H1 (cell line): ENCODE measurements at places on chromosomes 6 and 20.
A peak's percentile ranks its signal among the peaks of the same experiment; 100 is the strongest.

DNA sequence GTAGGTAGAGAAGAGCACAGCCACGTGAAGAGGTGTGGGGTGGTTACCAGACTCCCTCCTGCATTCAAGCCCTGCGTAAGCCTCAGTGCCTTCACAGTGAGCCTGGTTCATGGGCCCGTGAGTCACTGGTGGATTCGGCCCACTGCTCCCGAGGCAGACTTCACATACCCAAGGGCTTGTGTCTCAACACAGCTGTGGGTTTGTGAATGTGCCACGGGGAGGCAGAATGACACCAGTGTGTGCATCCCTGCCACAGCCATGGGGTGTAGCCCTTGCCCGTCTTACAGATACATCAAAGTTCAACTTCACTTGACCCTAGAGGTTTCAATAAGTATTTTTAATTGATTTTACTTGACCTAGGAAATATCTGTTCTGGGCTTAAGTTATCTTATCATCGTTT, 108.5 kb downstream of the MAP3K4 start:
- no peak for DNase-seq

GRCh38 chr6:157024745-157025144, 247.6 kb downstream of the ARID1B start:
- no peak for DNase-seq

DNA sequence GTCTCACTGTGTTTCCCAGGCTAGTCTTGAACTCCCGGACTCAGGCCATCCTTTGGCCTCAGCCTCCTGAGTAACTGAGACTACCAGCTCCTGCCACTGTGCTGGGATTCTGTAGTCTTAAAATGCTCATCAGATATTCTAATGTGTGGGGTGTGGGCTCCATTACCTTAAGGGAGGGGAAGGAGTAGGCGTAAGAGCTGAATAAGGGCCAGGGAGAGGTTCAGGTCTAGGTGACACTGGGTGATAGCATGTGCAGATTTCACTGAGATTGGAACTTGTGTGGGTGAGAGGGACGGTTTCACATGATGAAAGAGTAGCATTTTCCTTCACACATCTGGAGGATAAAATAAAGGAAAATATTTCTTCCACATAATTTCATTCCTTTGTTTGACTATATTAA, 8.5 kb downstream of the AKAP12 start:
- DNase-seq, result no peak

DNA sequence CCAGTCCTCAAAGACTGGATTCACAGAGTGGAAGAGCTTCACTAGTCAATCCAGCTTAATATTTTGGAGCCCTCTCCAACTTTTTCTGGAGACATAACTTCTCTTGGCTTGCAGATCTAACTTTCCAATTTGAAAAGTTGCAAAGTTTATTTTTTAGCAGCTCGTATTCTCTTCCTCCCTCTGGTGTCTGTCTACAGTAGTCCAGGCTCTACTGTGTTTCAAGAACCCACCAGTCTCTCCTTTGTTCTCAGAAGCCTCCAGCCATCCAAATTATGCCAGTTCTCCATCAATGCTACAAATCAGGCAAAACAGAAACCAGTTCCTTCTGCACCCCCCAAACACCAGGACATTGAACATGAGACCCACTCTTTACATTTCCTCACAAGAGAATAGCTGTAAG, 376.1 kb upstream of the OPRM1 start:
- no peak for DNase-seq

GRCh38 chr6:30511169-30511546, 21.8 kb downstream of the HLA-E start:
- no peak for DNase-seq

DNA sequence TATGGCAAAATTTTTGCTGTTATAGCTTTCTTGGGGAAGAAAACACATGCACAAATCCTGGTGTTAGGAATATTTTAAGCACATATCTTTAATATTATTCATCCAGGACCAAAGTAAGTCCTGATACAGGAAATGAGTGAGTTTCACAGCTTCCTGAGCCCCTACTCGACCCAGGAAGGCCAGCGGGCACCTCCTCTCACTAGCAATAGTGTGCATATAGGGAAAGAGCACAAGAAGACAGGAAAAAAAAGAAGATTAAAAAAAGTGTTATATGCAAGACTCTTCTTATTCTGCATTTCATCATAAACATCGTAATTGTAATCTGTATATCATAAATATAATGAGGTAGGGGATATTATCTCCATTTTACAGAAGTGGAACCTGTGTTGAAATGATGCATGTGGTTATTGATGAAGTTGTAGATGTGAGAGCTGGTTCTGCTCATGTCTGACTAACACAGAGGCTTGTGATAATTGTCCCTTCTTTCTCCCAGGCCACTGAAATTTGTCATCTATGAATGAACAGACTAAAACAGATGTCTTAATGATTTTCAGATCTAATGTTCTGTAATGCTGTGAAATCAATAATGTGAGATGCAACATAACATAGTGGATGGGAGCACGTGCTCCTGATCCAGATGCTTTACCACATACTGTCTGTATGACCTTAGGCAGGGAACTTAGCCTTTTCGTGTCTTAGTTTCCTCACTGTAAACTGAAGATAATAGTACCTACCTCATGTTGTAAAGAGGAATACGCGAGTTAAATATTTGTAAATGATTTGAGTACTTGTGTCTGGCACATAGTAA, 101.2 kb downstream of the MYO6 start:
- DNase-seq, result no peak

DNA sequence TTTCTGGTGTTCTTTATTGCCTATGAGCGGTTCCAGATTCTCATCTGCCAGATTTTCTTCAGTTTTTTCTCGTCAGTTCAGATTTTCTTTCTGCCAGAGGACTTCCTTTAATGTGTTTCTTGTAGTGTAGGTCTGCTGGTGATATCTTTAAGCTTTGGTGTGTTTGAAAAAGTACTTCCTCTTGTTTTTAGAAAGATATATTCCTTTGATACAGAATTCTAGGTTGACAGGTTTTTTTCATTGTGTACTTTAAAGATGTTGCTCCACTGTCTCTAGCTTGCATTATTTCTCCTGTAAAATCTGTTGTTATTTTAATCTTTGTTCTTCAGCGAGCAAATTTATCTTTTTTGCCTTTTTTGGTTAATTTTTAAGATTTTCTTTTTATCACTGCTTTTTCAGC, 36.9 kb downstream of the ASXL1 start:
- DNase-seq, result no peak

- DNase-seq, result no peak
Measured at GRCh38 chr6:90087106-90087833, 193.0 kb downstream of the GJA10 start.

DNA sequence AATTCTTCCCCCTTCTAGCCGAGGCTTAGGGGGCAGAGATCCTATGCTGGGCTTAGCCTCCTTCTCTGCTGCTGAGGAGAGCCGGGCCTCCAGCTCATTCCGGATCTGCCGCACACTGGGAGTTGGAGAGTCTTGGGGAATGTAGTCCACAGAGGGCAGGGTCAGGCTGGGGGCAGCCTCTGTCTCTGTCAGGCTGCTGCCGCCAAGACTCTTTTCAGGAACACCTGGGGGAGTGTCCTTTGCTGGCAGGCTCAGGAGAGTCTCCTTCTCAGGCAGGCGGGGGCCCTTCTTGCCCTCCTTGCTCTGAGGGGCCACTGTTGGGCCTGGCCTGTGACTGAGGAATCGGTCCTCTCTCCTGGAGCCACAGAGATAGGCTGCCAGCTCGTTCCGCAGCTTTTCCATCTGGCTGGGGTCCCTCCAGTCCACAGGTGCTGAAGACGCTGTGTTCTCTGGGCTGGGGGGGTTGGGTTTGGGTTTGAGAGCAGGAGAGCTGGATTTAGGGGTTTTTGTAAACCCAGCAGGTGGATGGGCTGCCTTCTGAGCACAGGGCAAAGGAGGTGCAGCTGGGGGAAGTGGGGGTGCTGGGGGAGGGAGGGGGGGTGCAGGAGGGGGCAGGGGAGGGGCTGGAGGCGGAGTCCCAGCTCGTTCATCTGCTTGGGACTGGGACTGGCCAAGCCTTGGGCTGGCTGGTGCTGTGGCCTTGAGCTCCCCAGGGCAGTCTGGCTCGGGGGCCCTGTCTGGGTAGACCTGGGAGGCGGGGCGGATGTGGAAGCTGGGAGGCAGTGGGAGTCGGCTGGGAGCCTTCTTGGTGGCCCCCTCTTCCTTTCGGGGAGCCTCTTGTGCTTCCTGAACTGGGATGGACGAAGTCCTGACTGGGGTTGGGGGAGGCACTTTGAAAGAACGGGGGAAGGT, 36.1 kb downstream of the C6orf132 start:
- no peak for DNase-seq

DNA sequence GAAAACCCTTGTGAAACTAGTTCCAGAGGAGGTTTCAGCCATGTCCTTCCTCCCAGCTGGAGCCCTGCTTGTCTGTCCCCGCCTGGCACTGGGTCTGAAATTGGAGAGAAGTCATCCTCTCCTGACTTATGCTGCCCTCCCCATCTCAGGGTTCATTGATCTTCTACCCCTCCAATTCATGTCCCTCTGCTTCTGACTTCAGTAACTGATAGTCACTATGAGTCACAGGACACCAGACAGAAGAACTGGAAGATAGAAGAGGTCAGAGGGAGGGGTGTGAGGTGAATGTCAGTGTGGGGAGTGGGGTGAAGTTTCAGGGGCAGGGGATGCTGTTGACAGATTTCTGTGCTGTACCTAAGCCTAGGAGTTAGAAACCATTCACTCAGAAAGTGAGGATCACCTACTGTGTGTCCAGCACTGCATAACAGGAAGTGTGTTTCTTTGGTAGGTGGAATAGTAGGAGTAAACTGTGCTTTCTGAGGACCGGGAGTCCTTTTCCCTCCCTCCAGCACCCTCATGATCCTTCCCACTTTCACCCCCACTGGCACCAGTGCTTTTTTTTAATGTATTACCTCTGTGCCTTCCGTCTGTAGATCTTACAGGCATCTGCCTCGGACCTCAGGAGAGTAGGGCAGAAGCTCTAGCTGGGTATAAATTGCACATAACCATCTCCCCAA, 627 bp upstream of the RPP21 start:
- no peak for DNase-seq

DNA sequence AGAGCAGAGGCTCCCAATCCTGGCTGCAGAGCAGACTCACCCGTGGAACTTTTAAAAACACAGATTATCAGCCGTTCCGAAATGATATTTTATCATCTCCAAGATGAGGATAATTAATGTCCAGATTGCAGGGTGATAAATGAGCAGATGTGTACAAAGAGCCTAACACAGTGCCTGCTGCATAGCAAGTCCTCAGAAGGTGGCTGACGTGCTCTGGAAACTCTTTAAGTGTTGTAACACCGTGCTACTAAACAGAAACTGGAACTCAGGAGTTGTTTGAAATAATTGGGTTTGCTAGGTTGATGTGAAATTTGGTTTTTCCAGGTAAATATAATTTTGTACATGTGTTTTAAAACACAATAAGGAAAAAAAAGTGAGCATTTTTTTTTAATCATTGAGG, 118.0 kb downstream of the ARMC2 start:
- DNase-seq, result no peak

- DNase-seq, result no peak
Measured at GRCh38 chr6:159866286-159867247, 24.2 kb upstream of the MAS1 start.

- DNase-seq, result no peak
Measured at GRCh38 chr6:169964486-169965180, 213.2 kb downstream of the ERMARD start.

DNA sequence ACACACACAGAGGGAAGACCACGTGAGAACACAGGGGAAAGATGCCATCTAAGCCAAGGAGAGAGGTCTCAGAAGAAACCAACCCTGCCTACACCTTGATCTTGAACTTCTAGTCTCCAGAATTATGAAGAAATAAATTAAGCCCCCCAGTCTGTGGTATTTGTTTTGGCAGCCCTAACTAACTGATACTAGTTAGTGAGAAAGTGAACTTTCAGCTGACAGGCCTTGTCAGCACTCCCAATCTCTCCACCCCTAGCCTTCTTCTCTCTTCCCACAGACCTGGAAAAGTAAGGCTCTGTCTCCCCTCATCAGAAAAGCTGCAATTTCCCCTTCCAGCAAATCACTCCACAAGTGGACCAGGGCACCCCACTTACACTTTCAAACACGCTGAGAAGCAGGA, 108.6 kb upstream of the CDYL start:
- peak; percentile 27 for DNase-seq

DNA sequence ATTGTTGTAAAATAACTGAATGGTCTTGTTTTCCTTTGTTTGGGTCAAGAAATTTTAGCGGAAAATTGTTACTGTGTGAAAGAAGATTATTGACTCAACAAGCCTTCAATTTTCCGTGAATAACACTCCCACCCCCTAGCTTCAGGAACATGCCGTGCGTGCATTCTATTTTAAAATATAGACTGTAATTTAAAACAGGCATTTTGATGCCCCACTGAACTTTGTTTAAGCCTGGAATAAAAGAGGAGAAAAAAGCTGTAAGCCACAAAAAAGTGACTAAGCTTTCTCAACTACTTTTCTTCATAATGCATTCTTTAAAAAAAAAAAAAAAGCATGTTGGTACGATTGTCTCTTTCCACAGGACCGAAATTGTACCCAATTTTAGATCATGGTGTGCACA, 166.0 kb downstream of the ARID1B start:
- no peak for DNase-seq

GRCh38 chr6:112178846-112179245, 75.5 kb downstream of the LAMA4 start:
- no peak for DNase-seq

- DNase-seq, result no peak
Measured at GRCh38 chr20:60345106-60345505, 386.9 kb downstream of the CDH26 start.

DNA sequence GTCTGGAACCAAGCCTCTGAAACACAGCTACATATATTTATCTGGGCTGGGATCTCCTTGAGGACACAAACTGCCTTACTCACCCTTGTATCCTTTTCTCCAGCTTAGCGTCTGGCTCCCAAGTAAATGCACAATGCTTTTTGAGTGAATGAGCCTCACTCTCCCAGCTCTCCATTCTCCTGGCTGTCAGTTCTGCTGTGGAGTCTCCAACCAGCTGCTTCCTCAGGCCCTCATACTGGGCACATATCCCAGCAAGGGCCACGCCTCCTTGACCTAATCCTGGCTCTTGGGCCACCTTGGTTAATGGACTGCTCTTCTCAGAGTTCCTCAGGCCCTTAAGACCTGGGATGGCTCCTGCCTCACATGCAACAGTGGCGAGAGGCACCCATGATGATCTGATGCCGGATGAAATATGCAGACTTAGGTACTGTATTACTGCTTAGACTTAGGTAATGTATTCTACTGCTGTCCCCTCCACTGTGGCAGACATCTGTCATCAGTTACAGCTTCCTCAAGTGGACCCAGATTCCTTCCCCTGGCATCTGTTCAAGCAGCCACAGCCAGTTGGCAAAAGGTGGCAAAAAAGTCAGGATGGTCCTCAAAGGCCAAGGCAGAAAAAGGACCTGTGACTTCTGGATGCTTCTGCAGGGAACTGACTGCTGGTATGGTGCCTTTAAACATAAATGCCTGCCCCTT, 16.5 kb downstream of the SNHG17 start:
- DNase-seq, result no peak
